WTC11 (cell line): ENCODE measurements at places on chromosomes 1 and 21. TPM values are rescaled to one million over a fixed set of nuclear protein-coding genes. Genes with fewer than 3 reads are reported as not detected.

The DCST1 gene
- total RNA-seq: 0.15 TPM in 1 of 3 replicates, not detected in the others

The NEK2 gene
- 22.7 to 25.2 TPM (median 23.5 TPM) in 3 replicates for total RNA-seq

The C1QB gene
- total RNA-seq: 0.61 to 1.1 TPM (median 0.62 TPM) in 3 replicates

- DNase-seq: no peak
Observed at GRCh38 chr1:25644962-25645361, 28.4 kb downstream of the MAN1C1 start.

DNA sequence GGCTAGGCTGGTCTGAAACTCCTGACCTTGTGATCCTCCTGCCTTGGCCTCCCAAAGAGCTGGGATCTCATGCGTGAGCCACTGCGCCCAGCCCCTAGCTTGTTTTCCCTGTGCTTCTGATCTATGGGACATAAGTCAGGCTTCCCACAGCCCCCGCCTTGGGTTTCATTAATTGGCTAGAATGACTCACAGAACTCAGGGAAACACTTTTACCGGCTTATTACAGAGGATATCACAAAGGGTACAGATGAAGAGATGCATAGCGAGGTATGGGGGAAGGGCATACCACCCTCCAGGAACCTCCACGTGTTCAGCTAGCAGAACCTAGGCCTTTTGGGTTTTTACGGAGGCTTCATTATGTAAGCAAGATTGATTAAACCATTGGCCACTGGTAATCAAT is 1.5 kb upstream of the MAP1LC3C start:
- no peak for DNase-seq

DNA sequence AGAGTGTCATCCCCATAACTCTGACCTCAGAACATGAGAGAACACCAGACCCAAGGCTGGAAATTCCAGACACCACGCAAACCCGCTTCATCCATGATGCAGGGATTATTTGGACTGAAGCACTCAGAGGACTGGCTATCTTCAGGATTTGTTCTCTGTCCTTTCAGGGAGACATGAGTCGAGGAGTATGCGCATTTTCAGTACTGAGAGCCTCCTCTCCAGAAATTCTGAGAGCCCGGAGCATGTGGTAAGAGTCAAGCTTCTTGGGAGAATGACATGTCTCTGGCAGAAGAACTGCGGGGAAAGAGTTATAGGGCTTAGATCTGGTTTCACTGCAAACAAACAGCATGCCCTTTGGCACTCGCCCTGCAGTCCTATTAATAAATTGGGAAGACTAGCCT is 6.9 kb downstream of the LAX1 start:
- DNase-seq: no peak

- no peak for DNase-seq
Observed at GRCh38 chr1:159953536-159954515, at the start of gene SLAMF9. Gene SLAMF9, minus strand, starts transcription at chr1:159954237. Its CDS starts 100 bp downstream, at chr1:159954137.
